ENCODE measurements at places on chromosomes 4 and X. TPM values are rescaled to one million over a fixed set of nuclear protein-coding genes. Genes with fewer than 3 reads are reported as not detected.

The PRSS12 gene
- not detected for total RNA-seq

The TBC1D8B gene
- 9.2 TPM for total RNA-seq

The S100G gene
- not detected for total RNA-seq

The DIAPH2 gene
- 15.5 TPM for total RNA-seq

The UGT2A1 gene
- not detected for total RNA-seq

The MTNR1A gene
- total RNA-seq: not detected

The NWD2 gene
- not detected for total RNA-seq

The ATP8A1 gene
- 2.1 TPM for total RNA-seq

The LNX1 gene
- total RNA-seq: 6.4 TPM

The TMSB15A gene
- total RNA-seq: 0.56 TPM

The TRIM75 gene
- not detected for total RNA-seq

The NR3C2 gene
- 0.19 TPM for total RNA-seq

The NKX3-2 gene
- total RNA-seq: not detected
